Common myeloid progenitor, CD34-positive (primary cell): ENCODE measurements at places on chromosomes 13 and 19.

- no peak for DNase-seq
These were observed 213.2 kb upstream of the EDNRB start for GRCh38 chr13:78131811-78132210.

GRCh38 chr13:28220166-28220565 lies 81.8 kb downstream of the PAN3 start:
- DNase-seq, result no peak

DNA sequence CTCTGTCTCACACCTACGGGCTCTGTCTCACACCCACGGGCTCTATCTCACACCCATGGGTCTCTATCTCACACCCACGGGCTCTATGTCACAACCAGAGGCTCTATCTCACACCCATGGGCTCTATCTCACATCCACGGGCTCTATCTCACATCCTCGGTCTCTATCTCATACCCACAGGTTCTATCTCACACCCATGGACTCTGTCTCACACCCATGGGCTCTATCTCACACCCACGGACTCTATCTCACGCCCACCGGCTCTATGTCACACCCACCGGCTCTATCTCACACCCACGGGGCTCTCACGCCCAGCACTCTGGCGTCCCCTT lies 73.9 kb downstream of the COL4A2 start:
- no peak for DNase-seq

DNA sequence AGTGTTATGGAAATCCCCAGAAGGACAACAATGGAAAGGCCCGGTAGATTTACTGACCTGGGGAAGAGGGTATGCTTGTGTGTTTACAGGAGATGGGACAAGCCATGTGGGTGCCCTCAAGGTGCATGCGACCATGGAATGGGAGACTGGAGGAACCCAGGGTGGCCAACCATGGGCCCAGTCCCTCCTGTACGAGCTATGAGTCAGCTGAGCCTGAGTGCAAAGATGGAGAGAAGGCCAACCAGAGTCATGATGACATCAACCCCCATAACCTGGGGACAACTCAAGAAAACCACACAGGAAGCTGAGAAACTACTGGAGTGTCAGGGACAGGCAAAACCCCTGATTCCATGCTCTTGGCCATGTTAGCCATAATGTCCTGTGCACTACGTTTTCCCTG lies 7.8 kb downstream of the ZNF350 start:
- DNase-seq, result no peak

- peak; percentile 9 for DNase-seq
These were observed at the start of gene MYBPC2 for GRCh38 chr19:50432221-50433028. MYBPC2 (plus strand) TSS chr19:50432892; CDS start chr19:50432954, 62 bp downstream.

GRCh38 chr13:46235286-46235685 lies 23.6 kb downstream of the LRRC63 start:
- peak; percentile 46 for DNase-seq

DNA sequence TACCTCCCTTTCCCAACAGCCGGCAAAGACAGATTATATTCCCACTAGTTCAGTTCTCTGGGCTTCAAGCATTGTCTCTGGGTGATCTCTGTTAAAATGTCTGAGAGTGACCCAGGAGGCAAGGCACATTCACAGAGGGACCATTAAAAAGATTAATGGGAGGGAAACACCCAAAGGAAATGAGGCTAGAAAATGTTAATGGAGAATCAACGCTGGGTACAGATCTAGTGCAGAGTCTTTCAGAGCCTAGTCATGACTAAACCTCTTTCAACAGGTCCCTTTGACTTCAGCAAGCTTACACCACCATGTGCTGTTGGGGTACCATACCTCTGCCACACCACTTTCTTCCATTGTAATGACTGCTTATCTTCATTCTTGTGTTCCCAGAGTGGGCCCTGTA lies 358.6 kb downstream of the DCT start:
- no peak for DNase-seq

- DNase-seq, result no peak
These were observed 39.7 kb downstream of the KLF2 start for GRCh38 chr19:16364231-16364865.

- DNase-seq, result no peak
These were observed 302.1 kb downstream of the DIAPH3 start for GRCh38 chr13:59861676-59862075.

DNA sequence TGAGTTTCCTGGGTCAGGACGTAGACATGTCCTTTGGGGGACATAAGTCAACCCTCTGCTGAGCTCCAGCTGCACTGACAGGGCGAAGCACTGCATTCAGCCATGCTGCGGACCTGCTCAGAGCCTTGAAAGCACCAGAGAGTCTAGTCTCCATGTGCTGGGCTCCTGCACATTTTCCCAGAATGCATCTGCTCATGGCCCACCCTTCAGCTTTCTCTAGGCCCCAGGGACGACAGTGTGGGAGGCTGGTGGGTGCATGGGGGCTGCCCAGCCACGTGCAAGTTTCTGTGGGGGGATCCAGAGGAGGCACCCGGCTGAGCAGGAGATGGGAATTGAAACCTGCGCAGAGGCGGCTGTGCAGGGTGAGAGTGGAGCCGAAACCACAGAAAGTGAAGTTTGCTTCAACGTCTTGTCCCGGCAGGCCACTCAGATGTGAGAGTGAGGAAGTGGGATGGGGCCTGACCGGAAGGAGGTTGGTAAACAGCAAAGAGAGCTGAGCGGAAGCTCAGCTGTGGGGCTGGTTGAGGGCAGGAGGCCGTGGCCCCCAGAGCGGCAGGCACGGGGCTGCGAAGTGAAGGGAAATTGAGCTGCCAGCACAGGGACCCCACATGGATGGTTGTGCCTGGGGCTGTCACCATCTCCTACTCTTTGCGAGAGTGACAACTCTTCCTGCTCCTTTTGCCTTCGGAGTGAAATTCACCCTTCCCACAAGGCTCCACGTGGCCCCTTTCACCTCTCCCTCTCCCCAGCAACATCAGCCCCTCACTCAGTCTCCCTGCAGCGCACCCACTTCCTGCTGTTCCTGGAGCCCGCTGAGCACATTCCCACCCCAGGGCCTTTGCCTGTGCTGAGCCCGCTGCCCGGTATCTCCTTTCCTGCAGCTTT lies 11.8 kb downstream of the PGLS start:
- DNase-seq, result peak; percentile 95

GRCh38 chr19:1809678-1810077 lies 2.4 kb downstream of the ATP8B3 start:
- DNase-seq, result no peak

GRCh38 chr19:31818798-31819105 lies 469.5 kb upstream of the TSHZ3 start:
- peak; percentile 10 for DNase-seq

DNA sequence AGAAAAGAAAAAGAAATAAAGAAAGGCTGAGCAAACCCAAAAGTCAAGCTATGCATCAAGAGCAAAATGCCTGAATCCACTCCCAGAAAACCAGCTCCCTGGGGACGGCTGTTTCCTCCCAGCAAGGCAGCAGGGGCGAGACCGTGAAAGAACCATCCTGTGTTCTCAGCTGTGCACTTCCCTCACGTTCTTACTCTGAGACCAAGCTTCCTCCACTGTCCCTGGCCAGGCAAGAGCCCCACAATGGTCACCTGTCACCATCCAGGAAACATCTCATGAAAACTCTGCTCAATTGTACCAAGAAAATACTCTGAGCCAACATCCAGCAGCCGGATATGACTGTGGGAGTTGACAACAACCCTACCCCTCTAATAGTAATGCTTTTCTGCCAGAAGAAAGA lies 22.9 kb downstream of the RAB20 start:
- DNase-seq, result peak; percentile 24

- DNase-seq, result no peak
These were observed 282.5 kb downstream of the SUCLA2 start for GRCh38 chr13:47718556-47718955.

DNA sequence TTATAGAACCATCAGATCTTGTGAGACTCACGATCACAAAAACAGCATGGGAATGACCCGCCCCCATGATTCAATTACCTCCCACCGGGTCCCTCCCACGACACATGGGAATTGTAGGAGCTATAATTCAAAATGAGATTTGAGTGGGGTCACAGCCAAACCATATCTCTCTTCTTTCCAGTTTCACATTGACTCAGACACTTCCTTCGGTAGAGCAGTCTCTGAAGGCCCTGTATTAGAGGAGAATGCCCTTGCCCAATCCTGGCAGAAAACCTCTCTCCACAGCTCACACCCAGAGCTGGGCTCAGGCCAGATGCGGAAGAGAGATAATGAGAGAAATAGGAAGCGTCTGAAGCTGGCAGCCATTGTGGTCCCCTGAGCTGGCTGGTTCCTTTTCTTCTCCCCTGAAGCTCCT lies 72.4 kb upstream of the CLDN10 start:
- DNase-seq, result peak; percentile 99
